Epithelial cell of prostate (primary cell): ENCODE measurements at places on chromosomes 4 and X.
A peak's percentile ranks its signal among the peaks of the same experiment; 100 is the strongest.

GRCh38 chrX:40971736-40972135, 113.5 kb upstream of the USP9X start:
- no peak for DNase-seq

DNA sequence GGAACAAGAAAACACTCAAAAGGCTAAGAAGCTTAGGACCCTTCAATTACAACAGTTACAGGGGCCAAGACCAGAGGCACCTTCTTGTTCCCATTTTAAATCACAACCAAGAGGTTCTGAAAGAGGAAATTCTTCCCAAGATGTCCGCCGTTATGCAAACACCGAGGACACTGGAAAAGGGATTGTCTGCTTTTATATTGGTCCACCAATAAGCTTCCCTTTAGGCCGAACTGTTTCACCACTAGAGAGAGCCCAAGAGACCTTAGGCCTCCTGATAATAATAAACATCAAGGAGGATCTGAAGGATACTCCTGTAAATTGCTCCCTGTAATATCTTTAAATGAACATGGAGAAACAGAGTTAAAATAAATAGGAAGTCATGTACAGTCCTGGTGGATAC, 92.6 kb upstream of the NLRP2B start:
- DNase-seq: no peak

DNA sequence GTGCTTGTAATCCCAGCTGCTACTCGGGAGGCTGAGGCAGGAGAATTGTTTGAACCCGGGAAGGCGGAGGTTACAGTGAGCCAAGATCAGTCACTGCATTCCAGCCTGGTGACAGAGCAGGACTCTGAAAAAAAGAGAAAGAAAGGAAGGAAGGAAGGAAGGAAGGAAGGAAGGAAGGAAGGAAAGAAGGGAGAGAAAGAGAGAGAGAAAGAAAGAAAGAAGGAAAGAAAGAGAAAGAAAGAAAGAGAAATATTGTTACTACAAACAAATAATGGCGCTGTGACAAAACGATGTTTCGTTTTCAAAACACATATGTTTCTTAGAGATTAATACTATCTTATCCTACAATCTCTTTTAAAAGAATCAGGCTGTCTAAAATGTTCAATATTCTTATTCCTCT, 42.1 kb upstream of the CCDC160 start:
- DNase-seq: no peak

- no peak for DNase-seq
These were observed 482.8 kb upstream of the HTR2C start for GRCh38 chrX:114101081-114101480.

DNA sequence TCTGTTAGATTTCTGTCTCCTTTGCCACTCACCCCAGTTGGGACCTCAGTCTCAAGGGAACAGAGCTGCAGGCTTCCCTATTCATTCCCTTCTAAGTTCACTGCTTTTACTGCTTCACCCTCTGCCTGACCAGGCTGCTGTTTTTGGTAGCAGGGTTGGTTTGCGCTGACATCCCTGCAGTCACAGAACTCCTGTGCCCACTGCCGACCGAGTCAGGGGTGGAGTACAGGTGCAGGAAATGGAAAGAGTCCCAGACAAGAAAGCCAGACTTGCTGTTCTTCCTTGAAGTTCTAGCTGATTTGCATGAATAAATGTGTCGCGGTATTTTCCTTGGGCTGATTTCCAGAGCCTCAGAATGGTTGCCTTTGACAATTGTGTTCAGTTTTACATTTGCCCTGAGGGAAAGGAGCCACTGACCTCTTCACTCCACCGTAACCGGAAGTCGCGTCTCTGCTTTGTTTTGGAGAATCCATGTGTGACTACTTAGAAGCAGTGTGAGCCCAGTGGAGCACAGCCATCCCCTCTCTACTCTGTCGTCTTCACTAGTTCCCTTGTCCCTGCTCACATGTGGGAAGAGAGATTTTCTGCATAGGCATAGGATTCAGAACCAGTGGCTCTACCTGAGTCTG, 84.8 kb downstream of the TNIP2 start:
- DNase-seq: no peak

GRCh38 chr4:73181231-73181630, 77.4 kb downstream of the ANKRD17 start:
- DNase-seq: no peak

- no peak for DNase-seq
These were observed 6.3 kb upstream of the GPM6A start for GRCh38 chr4:175818406-175818805.

DNA sequence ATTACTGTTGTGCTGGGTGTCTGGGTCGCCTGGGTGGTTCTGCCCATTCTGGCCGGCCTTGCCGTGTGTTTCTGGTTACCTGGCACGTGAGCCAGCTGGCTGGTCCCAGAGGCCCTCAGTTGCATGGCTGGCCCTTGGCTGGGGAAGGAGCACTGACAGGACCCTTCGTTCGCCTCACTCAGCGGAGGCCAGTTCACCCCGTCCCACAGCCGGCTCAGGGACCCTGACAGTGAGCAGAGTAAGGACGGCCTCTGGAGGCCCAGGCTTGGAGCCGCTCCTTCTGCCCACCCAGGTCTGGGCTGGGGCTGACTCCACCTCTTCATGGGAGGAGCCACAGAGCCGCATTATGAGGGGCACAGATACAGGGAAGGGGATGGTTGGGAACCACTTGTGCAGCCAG, 20.3 kb upstream of the HGFAC start:
- no peak for DNase-seq

GRCh38 chr4:166432842-166433241, 559.8 kb downstream of the TLL1 start:
- DNase-seq: no peak

DNA sequence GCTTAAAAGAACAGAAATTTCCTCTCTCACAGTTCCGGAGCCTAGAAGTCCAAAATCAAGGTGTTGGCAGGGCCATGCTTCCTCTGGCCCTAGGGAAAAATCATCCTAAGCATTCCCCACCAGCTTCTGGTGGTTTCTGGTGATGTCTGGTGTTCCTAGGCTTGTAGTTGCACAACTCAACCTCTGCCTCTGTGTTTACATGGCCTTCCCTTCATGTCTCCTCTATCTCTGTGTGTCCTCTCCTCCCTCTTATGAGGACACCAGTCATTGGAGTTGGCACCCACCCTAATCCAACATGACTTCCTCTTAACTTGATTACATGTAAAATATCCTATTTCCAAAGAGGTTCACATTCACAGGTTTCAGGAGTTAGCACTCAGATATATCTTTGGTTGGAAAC, 15.4 kb downstream of the LRP2BP start:
- DNase-seq: no peak

DNA sequence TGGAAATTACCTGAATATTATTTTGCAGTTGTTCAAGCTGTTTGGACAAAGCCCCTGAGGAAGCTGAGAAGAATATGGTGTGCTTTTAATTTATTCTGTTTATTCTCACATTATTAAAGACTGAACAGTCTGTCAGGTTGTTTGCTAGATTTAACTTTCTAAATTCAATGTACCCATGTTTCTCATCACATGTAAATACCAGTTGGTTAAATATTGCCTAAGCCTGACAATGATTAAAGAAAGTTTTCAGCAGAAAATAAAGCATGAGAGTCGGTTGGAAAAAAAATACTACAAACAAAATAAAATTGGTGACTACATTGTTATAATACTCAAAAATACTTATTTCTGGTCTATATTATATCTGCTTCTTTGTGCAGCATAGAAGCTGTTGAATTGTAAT, 1974.7 kb downstream of the ARAP2 start:
- DNase-seq: no peak

GRCh38 chr4:128358231-128358912, 70.8 kb upstream of the PGRMC2 start:
- no peak for DNase-seq

DNA sequence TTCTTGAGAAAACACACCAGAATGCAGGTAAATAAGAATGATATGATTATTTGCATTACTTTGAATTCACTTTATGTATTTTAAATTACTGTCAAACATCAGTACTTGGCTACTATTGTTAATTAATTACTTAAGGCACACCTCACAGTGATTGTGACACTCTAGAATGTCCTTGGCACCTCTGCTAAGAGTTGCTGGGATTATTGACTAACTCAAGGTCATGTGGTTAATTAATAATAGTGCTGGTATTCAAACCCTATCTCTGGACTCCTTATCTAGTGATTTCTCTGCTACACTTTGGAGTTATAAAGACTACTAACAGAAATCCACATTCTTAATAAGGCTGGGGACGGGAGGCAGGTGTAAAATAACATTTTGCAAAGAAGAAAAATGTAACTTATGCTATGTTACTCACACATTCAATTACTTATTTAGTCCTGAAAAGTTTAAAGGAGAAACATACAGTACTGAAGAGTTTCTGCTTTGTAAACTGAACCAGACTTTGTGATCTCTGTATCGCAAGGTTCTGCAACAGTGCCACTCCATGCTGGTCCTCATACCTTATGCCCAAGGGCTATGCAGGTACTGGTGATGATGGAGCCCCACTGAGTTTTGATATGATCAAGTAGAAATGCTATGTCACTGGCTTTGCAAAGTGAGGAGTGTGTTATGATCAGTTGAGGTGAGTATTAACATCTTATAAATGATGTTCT, 242.7 kb downstream of the MID1IP1 start:
- DNase-seq: no peak

DNA sequence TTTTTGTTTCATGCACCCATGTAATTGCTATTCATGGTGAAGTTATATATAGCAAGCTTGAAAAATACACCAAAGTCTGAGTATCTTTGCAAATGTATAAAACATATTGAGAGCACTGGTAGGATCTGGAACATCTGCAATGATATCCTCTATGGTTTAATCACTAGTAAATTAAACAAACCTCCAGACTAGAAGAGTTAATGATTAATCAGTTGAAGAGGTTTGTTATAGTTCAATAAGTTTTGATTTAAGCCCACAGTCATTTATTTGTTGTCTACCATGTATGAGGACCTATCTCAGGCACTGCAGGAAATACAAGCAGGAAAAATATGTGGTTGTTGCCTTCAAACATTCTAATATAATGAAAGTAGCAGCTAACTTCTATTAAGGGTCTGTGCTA, 16.5 kb downstream of the CYBB start:
- DNase-seq: no peak

- no peak for DNase-seq
These were observed 15.4 kb downstream of the IGFBP7 start for GRCh38 chr4:57094832-57095223.

GRCh38 chrX:125219852-125220251, 99.8 kb upstream of the TEX13C start:
- DNase-seq: no peak

- no peak for DNase-seq
These were observed at the start of gene XPNPEP2 for GRCh38 chrX:129738466-129739308. XPNPEP2 (plus strand) TSS chrX:129738979; CDS start chrX:129739214, 235 bp downstream.

DNA sequence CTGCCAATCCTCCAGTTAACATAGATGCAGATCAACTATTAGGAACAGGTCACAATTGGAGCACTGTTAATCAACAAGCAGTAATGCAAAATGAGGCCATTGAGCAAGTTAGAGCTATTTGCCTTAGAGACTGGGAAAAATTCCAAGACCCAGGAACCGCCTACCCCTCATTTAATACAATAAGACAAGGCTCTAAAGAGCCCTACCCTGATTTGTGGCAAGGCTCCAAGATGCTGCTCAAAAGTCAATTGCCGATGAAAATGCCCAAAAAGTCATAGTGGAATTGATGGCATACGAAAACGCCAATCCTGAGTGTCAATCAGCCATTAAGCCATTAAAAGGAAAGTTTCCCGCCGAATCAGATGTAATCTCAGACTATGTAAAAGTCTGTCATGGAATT, 20.5 kb upstream of the TRIM61 start:
- no peak for DNase-seq

DNA sequence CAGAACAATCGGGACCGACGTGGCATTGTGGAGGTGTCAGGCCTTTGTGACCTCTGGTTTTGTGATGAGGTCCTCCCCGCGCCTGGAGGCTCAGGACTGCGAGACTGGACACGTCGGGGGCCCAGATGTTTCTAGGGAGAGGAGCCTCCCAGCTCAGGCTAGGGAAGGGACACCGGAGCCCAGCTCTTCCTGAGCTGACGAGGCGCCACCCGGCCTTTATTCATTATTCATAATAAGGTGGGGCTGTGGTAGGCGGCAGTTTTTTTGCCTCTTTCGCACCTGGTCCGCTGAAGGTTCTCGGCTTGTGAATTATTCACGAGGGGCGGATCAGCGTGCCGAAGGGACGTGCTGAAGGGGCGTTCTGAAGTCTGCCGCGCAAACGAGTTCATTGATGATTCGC, 2.3 kb upstream of the UBA1 start:
- no peak for DNase-seq

DNA sequence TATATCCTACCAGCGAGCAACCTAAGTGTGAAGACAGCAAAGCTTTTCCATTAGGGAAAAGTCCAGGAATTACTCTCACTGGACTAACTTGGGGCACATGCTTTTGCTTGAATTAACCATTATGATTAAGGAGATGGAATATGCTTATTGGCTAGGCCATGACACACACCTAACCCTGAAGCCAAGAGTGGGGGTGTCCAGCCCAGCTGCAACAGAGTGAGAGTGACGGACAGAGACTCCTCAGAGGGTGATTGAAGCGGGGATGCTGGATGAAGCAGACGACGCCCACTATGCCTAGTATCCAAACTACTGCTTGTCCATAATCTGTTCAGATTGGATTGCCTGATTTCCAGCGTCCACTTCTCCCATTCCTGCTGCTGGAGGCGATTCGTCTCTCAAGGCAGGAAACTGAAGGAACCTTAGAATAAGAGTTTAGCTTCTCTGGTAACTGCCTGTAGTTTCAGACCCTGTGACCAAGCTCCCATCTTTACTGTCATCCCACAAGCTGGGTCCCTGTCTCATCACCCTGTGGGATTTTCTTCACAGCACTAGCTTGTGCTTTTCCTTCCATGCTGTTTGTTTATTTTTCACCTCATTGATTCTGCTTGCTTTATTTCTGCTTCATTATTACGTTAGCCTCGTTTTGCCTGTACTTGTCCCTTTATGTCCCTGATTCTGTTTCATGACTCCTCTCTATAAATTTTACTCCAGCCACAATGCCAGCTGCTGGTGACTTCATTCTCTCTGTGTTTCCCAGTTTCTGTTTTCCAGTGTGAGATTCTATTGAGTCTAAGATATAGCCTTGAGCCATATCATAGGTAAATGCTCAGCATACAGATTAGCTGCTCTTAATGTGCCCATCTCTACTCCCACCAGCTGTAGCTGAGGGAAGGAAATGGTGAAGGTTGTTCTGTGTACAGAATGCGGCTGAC, 19.0 kb downstream of the FAM47E start:
- DNase-seq: peak; percentile 45

GRCh38 chrX:103817502-103817901, 14.6 kb downstream of the RAB9B start:
- no peak for DNase-seq

DNA sequence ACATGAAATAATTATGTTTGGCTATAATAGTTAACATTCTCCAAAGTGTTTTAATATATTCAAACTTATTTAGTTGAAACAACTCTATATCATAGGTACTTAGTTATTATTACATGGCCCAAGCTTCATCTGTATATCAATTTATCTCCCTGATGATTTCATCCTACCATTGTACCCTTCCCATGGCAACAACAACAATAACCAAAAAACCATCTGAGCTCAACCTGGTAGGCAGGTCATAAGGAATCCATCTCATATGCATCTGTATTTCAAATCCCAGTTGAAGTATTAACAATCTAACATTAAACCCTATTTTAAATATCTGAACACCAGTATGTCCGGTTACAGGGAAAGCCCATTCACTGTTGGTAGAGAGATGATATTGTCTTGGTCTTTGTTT, 33.1 kb upstream of the SLC7A11 start:
- DNase-seq: no peak
